ENCODE measurements at places on chromosomes 3 and 15. TPM values are rescaled to one million over a fixed set of nuclear protein-coding genes. Genes with fewer than 3 reads are reported as not detected.

KIF15 gene
- total RNA-seq = 0.19 TPM

CCDC54 gene
- not detected for total RNA-seq

ALPK3 gene
- 0.58 TPM for total RNA-seq

GRCh38 chr3:67593761-67594234, 60.6 kb downstream of the SUCLG2 start:
- DNase-seq = no peak

DNA sequence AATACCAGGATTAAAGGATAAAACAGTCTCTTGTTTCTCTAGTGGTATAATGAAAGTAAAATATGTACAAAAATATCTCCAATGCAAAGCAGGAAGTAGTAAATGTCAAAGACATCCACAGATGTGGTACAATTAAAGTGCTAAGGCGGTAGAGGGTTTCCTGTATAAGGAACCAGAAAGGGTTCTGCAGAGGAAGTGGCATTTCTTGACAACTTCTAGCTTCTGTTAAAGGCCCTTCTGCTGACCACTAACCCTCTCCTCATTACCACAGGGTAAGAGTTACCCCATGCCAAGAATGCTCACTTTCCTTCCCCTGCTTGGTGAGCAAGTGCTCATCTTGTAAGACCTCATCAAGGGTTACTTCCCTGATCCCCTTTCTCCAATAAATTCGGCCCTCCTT, 883.6 kb upstream of the NR2F2 start:
- DNase-seq = peak; percentile 62

DNA sequence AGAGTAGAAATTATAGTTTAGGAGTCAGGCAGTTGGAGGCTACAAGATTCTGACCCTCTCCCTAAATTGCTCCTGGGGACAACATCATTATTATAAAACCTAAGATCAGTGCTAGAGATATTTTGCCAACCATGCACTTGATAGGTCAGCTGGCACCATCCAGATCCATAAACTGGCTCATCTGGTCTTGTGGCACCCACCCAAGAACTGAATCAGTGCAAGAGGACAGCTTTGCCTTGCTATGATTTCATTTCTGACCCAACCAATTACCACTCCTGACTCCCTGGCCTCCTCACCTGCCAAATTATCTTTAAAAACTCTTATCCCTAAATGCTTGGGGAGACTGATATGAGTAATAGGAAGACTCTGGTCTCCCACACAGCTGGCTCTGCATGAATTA, 461.1 kb upstream of the TGFBR2 start:
- no peak for DNase-seq

DNA sequence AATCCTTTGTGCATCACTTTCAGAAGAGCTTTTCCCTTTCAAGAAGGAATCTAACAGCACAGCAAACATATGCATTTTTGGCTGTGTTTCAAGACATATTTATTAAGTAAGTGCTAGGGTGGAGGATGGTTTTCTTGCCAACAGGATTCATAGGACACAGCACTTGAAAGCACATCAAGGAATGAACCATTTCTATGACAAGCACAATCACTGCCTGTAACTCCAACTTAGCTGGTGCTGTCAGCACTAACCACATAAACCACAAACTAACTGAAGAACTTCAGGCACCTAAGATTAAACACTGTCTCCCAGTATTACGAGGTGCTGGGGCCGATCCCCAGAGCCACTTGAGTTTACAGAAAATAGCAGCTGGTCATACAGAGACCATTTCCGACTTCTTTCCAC, 35.4 kb upstream of the SPRED1 start:
- DNase-seq = no peak

Measured in CD4-positive, alpha-beta memory T cell (primary cell).